LoVo (cell line): ENCODE measurements at places on chromosomes 13 and 19.

- no peak for DNase-seq
These were observed 5.1 kb downstream of the CHERP start for GRCh38 chr19:16537111-16537510.

- DNase-seq = no peak
These were observed 5.1 kb downstream of the DACH1 start for GRCh38 chr13:71861769-71862458.

DNA sequence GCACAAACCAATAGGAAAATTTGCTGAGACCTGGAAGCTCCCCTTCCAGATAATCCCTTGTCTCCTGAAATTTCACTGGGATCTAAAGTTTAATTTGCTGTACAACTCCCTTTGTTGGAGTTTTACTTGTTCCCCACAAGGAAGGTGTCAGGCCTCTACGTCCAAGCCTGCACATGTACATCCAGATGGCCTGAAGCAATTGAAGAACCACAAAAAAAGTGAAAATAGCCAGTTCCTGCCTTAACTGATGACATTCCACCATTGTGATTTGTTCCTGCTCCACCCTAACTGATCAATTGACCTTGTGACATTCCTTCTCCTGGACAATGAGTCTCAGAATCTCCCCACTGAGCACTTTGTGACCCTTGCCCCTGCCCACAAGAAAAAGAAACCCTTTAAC lies 716.0 kb upstream of the PCDH20 start:
- DNase-seq = no peak

DNA sequence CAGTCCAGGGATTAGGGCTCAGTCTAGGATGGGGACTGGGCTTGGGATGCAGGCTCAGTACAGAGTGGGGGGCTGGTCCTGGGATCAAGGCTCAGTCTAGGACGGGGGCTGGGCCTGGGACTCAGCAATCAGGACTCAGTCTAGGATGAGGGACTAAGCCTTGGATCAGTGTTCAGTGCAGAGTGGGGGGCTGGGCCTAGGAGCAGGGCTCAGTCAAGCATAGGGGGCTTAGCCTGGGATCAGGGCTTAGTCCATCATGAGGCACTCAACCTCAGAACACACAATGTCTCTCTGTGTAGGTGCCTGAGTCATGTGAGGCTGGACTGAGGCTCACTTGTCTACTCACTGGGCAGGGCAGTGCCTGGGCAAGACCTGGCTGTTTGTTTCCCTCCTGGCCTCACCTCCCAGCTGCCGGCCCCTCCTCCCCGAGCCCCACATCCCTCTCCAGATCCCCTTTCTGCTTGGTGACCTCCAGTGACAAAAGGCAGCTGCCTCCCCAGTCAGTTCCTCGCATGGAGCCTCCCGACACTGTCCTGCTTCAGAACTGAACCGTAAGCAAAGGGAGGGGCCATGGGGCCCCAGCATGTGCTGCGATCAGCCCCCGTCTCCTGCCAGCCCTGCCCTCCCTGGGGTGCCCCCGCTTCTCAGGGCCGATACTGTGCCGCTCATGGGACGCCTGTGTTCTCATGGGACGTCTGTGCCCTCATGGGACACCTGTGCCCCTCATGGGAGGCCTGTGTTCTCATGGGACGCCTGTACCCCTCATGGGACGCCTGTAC lies 6.5 kb upstream of the S1PR4 start:
- peak; percentile 32 for DNase-seq

GRCh38 chr19:18613589-18614234 lies 1.0 kb downstream of the TMEM59L start:
- no peak for DNase-seq

DNA sequence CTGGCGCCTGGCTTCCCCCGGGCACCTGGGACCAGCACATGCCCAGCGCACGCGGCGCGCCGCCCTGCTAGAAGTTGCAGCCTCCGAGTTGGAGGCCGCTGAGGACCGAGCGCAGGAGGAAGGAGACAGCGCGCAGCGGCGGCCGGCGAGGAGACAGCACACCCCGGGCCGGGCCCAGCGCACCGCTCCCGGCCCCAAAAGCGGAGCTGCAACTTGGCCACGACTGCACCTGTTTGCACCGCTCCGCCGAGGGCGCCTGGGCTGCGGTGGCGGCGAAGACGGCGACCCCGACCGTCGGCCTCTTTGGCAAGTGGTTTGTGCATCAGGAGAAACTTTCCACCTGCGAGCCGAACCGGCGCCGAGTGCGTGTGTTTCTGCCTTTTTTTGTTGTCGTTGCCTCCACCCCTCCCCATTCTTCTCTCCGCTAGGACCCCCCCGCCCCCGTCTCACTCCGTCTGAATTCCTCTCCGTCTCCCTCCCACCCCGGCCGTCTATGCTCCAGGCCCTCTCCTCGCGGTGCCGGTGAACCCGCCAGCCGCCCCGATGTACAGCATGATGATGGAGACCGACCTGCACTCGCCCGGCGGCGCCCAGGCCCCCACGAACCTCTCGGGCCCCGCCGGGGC lies at the start of gene SOX1:
TSS of gene SOX1 (plus strand) at position 34 of the 626 bp plus-strand sequence. CDS start at position 544, 510 bp downstream.
- DNase-seq = no peak

GRCh38 chr13:89740994-89741685 lies 1606.3 kb upstream of the MIR17HG start:
- DNase-seq = no peak

GRCh38 chr13:20526664-20527063 lies 1.0 kb upstream of the CRYL1 start:
- DNase-seq = no peak

DNA sequence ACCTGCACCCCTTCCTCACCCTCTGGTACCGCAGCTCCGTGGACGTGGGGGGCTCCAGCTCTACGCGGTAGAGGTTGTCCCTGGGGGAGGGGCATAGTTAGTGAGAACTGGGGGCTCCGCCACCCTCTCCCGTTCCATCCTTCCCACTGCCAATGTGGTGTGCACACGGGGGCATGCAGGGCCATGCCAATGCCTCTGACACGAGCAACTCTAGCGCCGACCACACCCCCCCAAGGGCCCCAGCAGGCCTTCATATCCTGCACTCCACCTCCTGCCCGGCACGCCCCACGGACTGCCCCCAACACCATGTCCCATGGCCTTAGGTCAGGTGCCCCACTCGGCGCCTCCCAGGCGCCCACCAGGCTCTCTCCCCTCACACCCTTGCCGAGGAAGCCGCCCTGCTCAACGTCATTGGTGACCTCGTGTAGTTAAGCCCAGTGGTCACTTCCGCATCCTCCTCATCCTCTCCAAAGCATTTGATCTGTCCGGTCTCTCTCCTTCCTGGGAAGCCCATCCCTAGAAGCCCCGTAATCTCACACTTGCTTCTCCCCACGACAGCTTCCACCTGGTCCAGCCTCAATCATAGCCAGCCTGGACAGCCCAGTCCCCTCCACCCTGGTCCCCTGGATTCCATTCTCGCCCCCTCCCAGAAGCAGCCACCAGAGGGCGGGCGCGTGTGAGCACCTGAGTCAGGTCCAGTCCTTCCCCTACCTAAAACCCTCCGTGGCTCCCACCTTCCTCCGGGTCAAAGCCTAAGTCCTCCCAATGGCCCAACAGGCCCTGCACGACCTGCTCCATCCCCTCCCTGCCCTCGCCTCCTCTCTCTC lies 2.1 kb downstream of the SEMA6B start:
- no peak for DNase-seq

- no peak for DNase-seq
These were observed 1.1 kb downstream of the ZBTB45 start for GRCh38 chr19:58518256-58519086.

DNA sequence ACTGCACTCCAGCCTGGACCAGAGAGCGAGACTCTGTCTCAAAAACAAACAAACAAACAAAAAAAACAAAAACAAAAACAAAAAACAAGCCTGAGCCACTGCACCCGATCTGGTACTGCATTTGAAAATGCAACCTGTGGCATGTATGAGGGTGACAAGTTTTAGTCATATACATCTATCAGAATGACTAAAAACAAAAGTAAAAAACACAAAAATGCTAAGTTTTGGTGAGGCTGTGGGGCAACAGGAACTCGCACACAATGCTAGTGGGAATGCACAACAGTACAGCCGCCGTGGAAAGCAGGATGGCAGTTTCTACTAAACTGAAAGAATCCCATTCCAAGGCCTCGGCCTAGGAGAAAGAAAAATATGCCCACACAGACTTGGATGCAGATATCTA lies 7.8 kb downstream of the EBPL start:
- no peak for DNase-seq

- DNase-seq = no peak
These were observed 10.7 kb downstream of the PPP1R37 start for GRCh38 chr19:45103508-45104319.

GRCh38 chr13:97307882-97308624 lies 85.9 kb downstream of the MBNL2 start:
- DNase-seq = peak; percentile 22

GRCh38 chr19:50649433-50650391 lies at the start of gene C19orf81:
TSS of gene C19orf81 (plus strand) at chr19:50649445. CDS start at chr19:50649445, 0 bp downstream.
- peak; percentile 7 for DNase-seq

DNA sequence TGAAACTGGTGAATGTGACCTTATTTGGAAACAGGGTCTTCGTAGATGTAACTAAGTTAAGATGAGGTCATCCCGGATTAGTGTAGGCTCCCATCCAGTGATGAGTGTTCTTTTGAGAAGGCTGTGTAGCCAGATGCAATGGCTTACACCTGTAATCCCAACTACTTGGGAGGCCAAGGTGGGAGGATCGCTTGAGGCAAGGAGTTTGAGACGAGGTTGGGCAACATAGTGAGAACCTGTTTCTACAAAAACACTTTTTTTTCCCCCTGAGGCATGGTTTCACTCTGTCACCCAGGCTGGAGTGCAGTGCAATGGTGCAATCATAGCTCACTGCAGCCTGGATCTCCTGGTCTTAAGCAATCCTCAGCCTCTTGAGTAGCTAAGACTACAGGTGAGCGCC lies 36.4 kb downstream of the FBN3 start:
- DNase-seq = no peak

- no peak for DNase-seq
These were observed 63.4 kb downstream of the KCTD12 start for GRCh38 chr13:76822698-76823267.

GRCh38 chr13:111171629-111172028 lies 56.5 kb downstream of the ARHGEF7 start:
- DNase-seq = no peak

DNA sequence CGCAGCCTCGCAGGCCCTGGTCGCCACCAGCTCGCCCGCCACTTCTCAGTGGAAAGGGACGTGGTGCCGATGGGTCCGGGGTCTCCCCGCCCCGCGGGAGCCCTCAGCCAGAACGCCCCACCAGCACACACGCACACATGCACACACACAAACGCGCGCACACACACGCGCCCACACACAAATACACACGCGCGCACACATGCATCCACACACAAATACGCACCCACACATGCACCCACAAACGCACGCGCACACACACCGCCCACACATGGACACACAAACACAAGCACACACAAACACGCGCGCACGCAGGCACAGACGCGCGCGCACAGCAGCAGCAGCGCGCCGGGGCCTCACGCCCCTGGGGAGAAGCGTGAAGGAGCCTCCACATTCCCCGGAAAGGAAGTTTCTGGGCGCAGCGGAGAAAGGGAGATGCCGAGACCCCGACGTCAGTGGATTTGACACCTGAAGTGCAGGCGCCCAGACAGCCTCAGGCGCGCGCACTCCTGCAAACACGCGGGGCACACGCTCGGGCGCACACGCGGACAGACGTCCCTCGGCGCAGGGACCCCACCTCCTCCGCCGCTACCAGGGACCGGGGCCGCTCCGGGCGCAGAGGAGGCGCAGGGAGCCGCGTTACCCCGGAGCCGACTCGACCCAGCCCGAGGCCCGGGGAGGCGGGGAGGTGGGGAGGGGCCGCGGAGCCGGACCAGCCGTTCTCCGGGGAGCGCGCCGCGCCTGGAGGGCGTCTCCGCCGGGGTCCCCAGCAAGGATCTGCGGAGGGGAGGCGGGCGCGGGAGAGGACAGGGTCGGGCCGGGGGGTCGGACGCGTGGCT lies 622 bp downstream of the RASA3 start:
- no peak for DNase-seq

GRCh38 chr13:50387051-50387581 lies 371.9 kb downstream of the KCNRG start:
- no peak for DNase-seq

DNA sequence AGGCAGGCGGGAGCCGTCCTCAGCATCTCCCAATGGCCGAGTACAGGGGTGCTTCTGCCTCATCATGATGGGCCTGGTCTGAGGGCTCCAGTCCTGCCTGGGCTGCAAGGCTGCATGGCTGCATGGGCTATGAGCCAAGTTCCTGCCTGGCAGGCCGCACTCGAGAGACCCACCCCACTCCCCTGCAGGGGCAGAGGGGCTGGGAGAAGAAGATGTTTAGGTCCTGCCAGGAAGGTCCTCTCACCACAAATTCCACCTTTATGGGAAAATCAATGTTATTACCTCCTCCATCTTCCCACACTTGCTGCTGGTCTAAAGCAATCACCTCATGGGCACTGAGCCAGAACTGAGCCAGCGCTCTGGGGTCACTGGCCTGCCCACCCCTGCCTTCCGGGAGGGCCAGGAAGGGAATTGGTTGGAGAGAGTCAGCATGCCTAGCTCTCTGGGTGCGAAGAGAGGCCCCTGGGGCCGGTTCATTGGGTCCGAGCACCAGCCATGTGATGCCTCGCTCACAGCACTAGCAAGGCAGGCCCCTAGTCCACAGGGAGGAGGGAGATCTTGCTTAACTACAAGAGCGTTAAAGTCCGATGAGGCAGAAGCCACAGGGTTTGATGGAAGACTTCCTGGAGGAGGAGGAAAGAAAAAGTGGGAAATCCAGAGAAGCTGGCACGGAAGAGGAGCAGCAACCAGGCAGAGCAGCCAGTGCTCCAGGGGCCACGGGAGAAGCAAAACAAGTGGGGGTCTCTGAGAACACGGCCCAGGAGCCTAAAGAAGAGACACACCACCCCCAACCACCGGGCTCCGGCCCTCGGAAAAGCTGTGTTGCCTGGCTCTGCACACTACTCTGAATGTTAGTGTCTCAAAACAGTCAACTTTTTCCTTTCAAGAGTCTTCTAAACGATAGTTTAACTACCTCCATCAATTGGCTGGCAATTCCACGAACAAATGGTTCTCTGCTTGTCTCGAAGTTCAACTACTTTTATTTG lies 63.1 kb downstream of the CEBPG start:
- no peak for DNase-seq

GRCh38 chr13:100495455-100495854 lies 93.1 kb downstream of the GGACT start:
- DNase-seq = no peak

- no peak for DNase-seq
These were observed 8.4 kb downstream of the PCDH9 start for GRCh38 chr13:67221630-67222226.

- DNase-seq = no peak
These were observed 19.6 kb upstream of the QTRT1 start for GRCh38 chr19:10681658-10682057.

- no peak for DNase-seq
These were observed 36.9 kb downstream of the SYDE1 start for GRCh38 chr19:15144046-15144646.

DNA sequence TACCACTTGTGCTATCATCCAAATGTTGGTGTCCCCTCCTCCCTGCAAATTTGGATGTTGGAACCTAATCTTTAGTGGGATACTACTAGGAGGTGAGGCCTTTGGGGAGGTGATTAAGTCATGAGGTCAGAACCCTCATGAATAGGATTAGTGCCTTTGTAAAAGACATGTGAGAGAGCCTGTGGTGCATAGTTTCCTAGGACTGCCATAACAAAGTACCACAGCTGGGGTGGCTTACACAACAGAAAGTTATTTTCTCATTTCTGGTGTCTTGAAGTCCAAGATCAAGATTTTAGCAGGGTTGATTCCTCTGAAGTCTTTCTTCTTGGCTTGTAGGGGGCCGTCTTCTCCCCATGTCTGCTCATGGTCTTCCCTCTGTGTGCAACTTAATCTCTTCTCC lies 562.6 kb upstream of the ARGLU1 start:
- no peak for DNase-seq

GRCh38 chr13:38821770-38822551 lies 135.1 kb downstream of the FREM2 start:
- no peak for DNase-seq
